ENCODE measurements at places on chromosomes 12 and 14. TPM values are rescaled to one million over a fixed set of nuclear protein-coding genes. Genes with fewer than 3 reads are reported as not detected.

Gene FSCB
- 3.5 TPM for total RNA-seq

DNA sequence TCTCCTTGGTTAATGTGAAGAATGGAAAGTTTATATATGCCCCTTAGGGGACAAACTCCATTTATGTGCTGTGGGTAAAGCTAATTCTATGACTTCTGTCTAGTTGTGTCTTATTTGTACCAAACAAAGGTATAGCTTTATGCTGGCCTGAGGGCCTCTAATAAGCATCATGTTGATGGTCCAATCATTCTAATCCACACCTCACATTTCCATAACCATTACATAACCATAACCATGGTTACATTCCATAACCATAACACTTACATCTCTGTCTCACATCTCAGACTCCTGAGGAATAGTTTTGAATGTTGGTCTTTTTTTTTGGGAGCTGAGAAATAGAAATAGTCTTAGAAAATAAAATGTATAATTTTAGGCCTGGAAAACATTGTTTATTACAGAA is 1097.1 kb downstream of the FLRT2 start:
- no peak for DNase-seq

Gene AQP2
- total RNA-seq, result not detected

DNA sequence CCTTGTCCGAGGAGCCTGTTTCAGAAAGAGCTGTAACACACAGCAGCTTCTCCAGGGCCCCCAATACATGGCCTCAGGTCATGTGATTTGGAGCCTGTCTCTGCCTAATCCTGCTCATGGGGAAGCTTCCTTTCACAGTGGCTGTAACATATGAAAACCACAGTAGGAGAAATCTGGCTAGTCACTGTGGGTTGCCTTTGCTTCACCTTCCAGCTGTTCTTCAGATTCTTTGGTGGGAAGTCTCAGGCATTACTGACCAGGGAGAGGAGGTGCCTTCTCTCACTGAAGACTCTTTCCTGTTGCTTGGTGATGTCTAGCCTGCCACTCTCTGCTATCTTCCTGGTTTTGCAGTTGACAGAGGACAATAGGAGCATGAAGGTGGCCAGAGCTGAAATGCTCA is 350.6 kb downstream of the DPF3 start:
- no peak for DNase-seq

GRCh38 chr14:91257328-91258010 is 13.0 kb upstream of the GPR68 start:
- DNase-seq, result no peak

DNA sequence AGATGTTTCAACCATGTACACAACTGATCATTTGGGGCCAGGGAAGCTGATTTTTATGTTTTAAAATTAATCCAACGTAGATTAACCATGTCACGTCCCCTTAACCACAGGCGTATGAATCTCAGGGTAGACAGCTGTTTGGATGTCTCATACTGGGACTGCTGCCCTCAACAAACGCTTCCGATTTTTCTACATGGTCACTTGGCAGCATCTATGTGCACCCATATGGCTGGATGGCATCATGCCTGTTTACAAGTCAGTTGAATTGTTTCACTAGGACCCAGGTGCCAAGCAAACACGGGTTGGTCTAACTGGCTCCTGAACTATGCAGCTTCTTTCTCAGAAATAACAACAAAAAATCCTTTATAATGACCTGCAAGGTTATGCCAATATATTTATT is 393.8 kb downstream of the NPAS3 start:
- peak; percentile 10 for DNase-seq

- peak; percentile 78 for DNase-seq
Measured at GRCh38 chr12:12560587-12561370, 1.9 kb downstream of the DUSP16 start.

GRCh38 chr14:69190191-69190590 is 1.1 kb upstream of the EXD2 start:
- DNase-seq, result no peak

Gene PABPN1
- total RNA-seq, result 62.7 TPM

Gene PPM1H
- 27.0 TPM for total RNA-seq

- no peak for DNase-seq
Measured at GRCh38 chr12:110312581-110313360, 31.7 kb downstream of the ATP2A2 start.

DNA sequence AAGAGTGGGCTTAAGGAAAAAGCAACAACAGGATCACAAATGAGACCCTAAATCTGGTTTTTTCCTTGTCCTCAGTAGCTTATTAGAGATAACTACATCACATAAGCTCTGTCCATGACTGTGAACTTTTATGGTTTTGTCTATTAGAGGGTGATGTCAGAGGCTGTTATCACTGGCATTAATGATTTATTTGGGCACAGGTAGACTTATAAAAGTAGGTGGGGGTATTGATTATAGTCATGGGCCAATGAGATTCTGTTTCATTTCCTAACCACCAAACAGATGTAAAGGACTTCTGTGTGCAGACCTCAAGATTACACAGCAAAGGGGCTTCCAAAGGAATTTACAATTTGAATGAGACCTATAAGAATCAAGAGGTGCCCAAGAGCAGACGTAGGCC is 316.4 kb downstream of the NRXN3 start:
- DNase-seq, result no peak

Gene WNT5B
- 34.6 TPM for total RNA-seq

Gene POTEM
- 124 TPM for total RNA-seq

GRCh38 chr14:71165121-71166031 is 258.1 kb downstream of the PCNX1 start:
- DNase-seq, result no peak

GRCh38 chr14:103156651-103157378 is 33.6 kb downstream of the TNFAIP2 start:
- DNase-seq, result no peak

Gene ACOT6
- total RNA-seq, result not detected

- DNase-seq, result no peak
Measured at GRCh38 chr14:36750244-36750643, 88.6 kb downstream of the PAX9 start.

Gene NFATC4
- 41.1 TPM for total RNA-seq

Gene SEL1L
- total RNA-seq, result 42.2 TPM

Gene RFLNA
- total RNA-seq, result 5.4 TPM

DNA sequence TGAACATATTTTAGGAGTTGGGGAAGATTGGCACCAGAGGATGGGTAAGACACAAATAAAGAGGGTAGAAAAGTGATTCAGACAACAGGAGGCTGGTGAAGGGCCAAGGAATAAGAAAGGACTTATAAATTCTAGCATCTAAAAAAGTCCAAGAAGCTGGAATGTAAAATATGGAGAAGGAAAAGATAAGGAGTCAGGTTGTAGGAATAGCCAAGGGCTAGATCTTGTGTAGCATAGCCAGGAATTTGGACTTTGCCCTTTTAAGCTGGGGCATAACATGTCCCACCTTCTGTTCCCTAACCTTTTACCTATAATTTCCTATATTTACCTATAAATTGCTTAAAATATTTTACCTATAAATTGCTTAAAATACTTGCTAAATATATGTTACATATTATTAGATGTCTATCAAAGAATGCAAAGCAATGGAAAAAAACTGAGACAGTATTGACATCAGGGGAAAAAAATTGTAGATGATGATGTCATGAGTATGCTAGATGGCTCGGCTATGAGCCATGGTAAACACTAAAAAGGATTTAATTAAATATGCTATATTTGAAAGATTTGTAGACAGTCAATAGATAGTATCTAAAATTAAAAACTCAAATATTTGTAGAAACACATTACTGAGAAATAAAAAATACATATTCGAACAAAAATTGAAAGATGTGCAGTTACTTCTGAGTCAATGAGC is 99.7 kb upstream of the PLEKHG7 start:
- no peak for DNase-seq

DNA sequence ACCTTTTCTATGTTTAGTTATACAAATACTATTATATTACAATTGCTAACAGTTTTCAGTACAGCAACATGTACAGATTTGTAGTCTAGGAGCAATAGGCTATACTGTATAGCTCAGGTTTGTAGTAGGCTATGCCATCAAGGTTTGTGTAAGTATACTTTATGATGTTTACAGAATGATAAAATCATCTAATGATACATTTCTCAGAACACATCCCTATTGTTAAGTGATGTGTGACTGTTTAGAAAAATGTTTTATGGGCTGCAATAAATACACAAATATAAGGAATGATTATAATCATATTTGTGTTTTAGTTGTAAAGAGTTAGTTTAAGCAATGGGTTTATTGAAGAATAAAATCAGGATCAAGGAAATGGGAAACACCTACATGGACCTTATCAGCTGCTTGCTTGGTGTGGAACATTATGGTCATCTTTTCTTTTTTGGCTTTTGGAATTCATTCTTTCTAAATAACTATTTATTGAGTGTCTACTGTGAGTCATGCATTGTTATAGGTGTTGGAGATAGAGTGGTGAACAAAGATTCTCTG is 24.5 kb upstream of the FBXO33 start:
- DNase-seq, result no peak

Gene PPP1R1A
- total RNA-seq, result 12.0 TPM

GRCh38 chr12:80912901-80913770 is 24.6 kb downstream of the LIN7A start:
- DNase-seq, result no peak

GRCh38 chr12:43282106-43282505 is 269.9 kb downstream of the ADAMTS20 start:
- DNase-seq, result no peak

DNA sequence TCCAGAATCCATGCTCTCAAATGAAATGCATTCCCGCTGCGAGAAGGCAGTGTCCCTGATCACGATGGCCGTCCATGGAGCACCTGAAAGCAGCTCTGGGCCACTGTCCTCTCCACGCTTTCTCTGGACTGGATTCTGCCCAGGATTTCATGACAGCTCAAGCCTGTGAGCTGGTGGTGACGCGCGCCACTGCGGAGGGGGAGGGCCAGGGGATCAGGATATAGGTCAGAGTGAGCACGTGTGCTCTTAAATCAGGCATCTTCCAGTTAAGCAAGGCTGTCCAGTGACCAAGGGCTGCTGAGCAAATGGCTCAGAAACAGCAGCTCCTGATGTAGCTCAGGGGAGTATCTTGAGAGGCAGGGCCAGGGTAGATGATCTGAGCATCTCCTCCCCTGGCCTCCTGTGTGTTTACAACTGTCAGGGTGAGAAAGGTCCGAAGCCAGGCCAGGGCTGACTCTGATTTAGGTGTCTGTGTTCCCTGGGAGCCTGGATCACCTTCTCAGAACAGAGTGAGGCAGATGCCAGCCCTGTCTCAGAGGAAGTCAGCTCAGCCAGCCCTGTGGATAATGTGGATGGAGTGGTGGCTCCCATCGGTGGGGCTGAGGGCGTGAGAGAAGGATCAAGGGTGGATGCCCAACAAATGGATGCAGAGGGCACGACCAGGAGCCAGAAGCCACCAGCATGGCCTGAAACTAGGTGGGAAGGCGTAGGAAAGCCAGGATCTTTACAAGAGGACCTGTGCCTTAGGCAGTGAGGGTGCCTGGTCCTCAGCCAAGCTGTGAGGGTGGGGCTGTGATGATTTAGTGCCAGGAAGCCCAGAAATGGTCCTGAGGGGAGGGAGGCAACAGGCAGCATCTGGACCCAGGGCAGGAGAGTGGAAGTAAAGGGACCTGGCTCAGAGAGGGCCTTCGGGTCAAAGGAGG is 55.3 kb downstream of the ELK3 start:
- DNase-seq, result no peak

- peak; percentile 18 for DNase-seq
Measured at GRCh38 chr14:59507063-59507751, 22.9 kb downstream of the JKAMP start.

DNA sequence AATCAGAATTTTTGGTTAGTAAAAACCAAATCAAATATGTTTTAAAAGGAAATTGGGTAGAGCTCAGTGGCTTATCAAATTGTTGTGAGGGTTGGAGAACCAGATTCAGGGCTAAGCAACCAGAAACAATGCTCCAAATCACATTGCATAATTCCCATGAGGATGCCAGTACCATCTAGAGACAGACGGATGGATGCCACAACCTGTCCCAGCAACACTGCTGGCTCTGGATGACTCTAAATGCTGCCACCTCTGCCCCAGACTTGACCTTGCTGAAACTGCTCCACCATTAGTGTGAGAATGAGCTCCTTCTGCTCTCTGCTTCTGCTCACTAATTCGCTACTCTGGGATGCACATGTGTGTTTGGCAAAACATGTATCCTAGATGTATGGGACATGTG is 43.9 kb downstream of the FRS2 start:
- DNase-seq, result no peak

- no peak for DNase-seq
Measured at GRCh38 chr12:52776913-52777395, at the start of gene KRT76. Gene KRT76 (minus strand): TSS chr12:52777345. CDS start chr12:52777291, 54 bp downstream.

Gene ACTR6
- 10.3 TPM for total RNA-seq

Gene SRRM4
- total RNA-seq, result 0.11 TPM

DNA sequence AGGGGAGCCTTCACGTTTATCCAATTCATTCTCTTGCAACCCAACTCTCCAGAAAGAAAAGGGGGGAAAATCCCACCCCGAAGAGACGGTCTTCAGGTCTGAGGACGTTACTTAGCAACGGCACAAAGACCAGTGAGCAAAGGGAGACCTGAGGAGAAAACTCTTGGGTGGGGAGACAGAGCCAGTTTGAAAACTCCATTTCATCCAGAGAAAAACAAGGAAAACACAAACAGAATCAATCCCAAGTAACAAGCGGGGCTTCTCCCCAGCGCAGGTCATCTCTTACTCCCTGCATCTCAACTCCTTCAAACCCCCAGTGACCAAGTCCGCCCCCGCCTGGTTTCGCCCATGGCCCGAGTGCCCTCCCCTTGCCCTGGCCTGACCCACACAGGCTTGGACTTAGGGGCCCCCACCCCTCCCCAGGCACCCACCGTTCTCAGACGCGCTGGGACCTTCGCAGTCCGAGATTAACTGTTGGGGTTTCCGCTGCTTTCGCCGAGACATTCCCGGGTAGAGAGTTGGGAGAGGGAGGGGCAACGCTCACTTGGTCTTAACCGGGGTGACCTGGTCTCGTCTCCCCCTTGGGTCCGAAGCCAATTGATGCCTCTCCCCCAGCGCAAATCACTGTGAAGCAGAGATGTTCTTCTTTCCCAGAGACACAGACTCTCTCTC is 10.4 kb upstream of the SALL2 start:
- DNase-seq, result no peak

Measured in prostate gland (tissue), 2 donors.